ENCODE measurements at places on chromosomes 6 and 20.

- no peak for DNase-seq
These were observed 7.8 kb downstream of the ZBP1 start for GRCh38 chr20:57612436-57612835.

DNA sequence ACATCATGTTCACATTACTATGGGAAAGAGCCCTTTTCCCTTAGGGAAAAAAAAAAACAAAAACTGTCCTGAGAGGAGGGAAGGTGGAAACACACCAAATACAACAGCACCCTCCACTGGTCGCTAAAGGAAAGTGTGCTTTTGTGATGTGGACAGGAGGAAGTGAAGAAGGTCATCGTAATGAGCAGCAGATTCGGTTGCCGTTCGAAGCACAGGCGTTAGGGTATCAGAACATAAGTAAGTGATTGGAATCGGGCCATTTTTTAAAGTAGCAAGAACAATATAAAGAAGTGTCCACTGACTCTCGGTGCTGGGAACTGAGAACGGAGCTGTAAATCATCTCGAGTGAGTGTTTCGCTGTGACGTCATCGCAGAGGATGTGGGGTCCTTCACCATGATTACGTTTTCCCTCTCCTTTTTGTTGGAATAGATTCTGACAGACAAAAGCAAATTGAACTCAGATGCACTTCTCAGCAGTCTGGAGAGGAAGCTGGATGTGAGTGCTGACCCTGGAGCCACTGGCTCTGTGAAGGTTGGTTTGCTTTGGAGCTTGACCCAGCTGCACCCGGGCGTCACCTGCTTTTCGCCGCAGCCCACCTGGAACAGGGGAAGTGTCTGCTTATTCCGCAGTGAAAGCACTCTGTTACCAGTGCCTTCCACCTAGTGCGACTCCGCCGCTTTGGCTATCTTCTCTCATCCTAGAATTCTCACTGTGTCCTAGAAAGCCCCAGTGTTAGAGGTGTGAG is 203.6 kb upstream of the GMDS start:
- peak; percentile 84 for DNase-seq

GRCh38 chr6:23681743-23682142 is 444.3 kb upstream of the NRSN1 start:
- no peak for DNase-seq

DNA sequence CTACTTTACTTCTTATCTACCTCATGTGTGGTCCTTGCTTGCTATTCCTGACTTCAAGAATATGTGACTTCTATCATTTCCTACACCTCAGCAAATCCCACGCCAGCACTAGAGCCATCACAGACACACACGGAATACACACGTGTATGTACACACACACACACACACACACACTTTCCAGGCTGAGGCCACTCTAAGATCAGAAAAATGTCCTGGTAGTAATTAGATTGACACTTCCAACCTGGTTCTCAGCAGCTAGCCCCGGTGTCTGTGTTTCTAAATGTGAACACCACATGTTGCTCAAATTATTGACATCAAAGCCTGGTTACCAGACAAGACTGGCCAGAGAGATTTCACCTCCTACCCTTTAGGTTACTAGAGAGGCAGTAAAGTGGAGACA is 54.1 kb upstream of the SASH1 start:
- DNase-seq = peak; percentile 24

- peak; percentile 39 for DNase-seq
These were observed 63.7 kb downstream of the ATXN1 start for GRCh38 chr6:16697437-16698161.

GRCh38 chr6:150685860-150686259 is 86.2 kb downstream of the PLEKHG1 start:
- DNase-seq = no peak

- peak; percentile 98 for DNase-seq
These were observed 23.1 kb upstream of the MROH8 start for GRCh38 chr20:37202267-37202943.

GRCh38 chr6:31689249-31690110 is 8.6 kb upstream of the LY6G5C start:
- no peak for DNase-seq

- DNase-seq = no peak
These were observed 115.1 kb upstream of the TOP1 start for GRCh38 chr20:40913224-40914185.

DNA sequence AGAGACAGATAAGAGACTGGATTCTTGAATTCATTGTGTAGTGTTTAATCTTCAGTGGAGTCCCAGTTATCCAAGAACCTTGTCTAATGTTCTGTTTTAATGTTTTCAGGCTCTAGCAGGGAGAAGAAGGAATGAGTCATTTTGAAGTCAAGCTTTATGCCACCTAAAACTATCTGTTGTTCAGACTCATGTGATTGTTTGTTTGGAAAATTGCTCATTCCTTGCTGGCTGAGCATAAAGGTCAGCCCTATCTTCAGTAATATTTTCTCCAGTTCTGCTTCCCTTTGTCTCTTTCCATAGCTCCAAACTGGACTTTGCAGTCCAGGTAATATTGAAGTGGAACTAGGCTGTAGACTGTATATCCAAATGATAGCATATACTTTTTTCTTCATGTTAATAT is 34.2 kb downstream of the CLVS2 start:
- no peak for DNase-seq

GRCh38 chr6:5936631-5937030 is 70.1 kb downstream of the NRN1 start:
- peak; percentile 82 for DNase-seq

GRCh38 chr6:80674669-80675068 is 568.2 kb downstream of the BCKDHB start:
- DNase-seq = no peak

DNA sequence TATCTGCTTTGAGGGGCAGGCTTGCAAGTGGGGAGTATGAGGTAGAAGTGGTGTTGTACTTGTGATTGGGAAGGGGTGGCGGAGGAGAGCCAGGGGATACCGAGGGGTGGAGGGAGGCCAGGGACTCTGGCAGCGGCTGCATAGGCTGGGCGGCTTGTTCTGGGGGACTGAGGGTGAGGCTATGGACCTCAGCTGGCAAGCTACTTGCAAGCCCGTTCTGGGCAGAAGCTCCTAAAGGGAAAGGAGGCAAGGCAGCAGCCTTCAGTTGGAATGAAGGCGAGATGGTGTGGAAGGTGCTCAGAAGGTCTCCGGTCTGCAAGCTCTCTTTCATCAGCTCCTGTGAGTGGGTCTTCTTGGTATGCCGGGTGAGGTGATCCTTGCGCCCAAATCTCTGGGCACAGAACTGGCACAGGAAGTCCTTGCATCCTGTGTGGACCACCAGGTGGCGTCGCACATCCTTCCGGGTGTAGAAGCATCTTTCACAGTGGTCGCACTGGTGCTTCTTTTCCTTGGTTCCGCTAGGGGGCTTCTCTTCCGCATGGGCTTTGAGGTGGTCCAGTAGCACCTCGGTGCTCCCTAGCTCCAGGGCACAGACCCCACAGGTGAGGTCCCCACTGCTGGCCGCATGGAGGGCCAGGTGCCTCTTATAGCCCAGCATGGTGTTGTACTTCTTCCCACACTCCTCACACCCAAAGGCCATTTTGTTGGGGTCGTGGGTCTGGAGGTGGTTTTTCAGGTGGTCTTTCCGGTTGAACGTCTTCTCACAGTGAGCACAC is 66.0 kb downstream of the PLAGL1 start:
- peak; percentile 52 for DNase-seq
